ENCODE measurements at places on chromosomes 5 and 9.

DNA sequence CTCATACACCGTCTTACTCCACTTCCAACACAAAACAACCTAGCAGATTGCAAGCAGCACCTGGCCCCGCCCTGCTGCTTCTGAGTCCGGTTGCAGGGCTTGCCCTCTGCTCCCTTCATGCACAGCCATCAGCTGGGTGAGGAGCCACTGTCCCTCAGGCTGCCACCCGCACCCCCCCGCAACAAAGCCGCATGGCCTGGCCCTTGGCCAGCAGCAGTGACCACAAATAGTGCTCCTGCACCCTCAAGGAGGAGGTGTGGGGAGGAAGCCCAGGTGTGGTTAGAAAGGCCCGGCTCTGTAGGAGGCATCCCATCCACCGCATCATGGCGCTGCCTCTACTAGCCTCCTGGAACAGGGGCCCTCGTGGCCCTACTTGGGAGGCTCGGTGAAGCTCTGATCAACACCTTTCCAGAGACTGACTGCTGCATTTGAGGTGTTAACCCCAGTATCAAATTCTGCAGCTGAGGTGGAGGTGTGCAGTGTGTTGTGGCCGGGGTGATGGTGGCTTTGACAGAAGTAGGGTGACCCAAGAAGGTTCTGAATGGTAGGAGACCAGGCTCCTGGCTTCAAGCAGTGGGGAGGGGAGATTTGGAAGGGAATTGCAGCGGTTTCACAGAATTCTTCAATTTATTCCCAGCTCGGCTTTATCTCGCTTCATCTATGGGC, 52.7 kb downstream of the WNK2 start:
- DNase-seq = no peak

DNA sequence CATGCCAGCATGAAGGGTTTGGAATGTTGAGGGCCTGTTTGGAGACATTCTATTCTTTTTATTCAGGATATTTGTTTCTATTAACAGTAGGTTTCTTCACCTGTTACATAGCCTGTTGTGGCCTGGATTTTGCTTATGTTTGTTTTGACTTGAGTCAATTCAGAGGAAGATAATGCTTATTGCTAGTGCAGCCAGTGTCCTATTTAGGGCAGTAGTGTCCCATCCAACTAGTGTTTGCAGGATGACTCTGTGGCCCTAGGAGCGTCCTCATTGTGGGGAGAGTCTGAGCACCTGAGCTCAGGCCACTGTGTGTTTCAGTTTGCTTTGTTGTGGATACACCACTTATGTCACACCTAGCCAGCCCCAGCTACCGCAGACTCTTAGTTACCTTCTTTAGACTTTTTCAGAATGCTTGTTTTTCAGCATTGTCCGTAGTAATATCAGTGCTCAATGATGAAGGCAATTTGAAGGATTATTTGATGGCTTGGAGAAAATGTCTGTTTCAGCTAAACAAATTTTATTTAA, 90.3 kb downstream of the ARHGEF28 start:
- DNase-seq = no peak

DNA sequence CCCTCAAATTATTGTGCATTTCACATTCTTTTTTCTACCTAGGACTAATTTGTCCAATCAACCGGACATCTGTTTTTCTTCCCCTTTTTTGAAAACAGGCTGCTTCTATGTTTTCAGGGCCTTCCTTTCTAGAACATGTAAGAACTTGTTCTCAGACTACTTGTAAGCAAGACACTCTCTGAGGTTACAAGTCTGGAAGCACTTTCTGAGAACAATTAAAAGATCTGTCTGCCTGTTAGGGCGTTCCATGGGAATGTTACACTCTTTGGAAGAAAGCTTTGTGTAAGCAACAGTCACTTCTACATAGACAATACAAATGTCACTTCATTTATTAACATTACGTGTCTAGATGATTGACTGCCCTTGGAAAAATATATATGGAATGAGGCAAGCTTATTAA, 50.9 kb upstream of the HSPB3 start:
- peak; percentile 10 for DNase-seq

- DNase-seq = no peak
These were observed 492 bp downstream of the RABL6 start for GRCh38 chr9:136808075-136808805.

GRCh38 chr9:131441441-131441840, 47.6 kb downstream of the PRRC2B start:
- DNase-seq = no peak

DNA sequence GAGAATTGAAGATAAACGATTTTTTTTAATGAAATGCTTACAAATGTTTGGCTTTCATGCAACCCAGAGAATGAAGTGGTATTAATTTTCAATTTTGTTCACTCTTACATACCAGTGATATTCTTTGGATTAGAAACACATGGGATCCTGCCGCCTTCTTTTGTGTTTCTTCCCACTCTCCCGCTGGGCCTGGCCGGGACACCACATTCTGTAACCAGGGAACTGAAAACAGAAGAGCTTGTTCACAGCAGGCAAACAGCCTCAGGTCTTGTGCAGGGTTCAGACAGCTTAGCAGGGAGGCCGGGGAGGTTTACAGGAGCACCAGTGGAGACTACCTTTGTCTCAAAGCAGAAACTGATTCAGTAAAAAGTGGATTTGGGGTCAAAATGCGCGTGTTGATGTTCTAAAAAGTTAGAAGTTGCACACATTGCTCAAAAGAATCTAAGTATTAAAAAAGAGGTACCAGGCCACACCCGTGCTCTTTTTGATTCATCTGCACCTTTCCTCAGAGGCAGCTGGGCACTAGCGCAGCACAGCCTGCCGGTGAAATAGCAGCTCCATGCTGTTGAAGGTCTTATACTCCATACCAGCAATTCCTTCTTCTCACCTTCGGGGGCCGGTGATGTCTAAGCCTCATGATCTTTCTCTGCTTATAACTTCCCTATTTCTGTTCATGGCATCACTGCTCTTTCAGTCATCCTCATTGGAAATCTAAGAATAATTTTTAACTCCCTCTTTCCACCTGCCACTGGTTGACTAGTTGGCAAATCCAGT, 67.1 kb downstream of the GRAMD2B start:
- peak; percentile 80 for DNase-seq

DNA sequence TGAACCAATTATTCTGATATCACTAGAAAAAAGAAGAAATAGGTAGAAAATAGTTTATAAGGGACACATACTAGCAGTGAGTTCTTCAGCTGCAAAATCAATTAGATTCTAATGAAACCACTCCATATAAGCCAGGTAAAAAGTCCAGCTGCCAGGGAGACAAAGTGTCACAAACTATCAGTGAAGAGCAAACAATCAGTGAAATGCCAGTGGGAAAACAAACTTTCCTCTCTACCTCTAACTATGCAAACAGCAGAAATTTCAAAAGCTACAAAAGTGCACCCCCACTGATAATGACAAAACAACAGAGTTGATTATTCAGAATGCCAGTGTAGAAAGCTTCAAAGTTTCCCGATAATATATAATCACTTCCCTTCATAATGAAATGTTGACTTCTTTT, 637.2 kb upstream of the ITGA1 start:
- no peak for DNase-seq

All from fibroblast of upper back skin (primary cell).